ENCODE measurements at places on chromosomes 1 and 21.
A peak's percentile ranks its signal among the peaks of the same experiment; 100 is the strongest.

DNA sequence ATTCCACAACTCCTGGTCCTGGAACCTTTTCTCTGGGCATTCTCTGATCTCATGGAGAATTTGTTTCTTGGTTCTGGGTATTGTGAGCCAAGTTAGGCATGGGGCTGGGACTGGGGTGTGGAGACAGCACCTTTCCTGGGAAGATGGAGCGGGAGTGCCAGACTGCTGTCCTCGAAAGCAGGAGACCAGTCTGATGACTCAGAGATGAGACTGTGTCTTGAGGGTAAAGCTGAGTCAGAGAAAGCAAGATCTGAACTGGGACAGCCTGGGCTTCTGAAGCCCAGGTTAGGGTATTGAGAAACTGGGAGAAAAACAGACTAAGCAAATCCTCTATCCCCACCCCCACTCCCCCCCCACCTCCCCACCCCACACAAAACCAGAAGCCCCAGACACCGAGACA is 2.2 kb upstream of the KANK4 start:
- no peak overlapping the region for H3K4me3 ChIP-seq
- peaks cover 56% of the 10 kb centered on the region for H3K27me3 ChIP-seq
- DNase-seq = no peak
- peaks cover 3% of the 10 kb centered on the region for H3K4me1 ChIP-seq
- H3K36me3 ChIP-seq = no peaks in the 10 kb centered on the region
- no peak overlapping the region for H3K27ac ChIP-seq

- peaks cover 8% of the 10 kb centered on the region for H3K36me3 ChIP-seq
- DNase-seq = no peak
- no peaks in the 10 kb centered on the region for H3K27me3 ChIP-seq
- H3K27ac ChIP-seq = no peak overlapping the region
- no peak overlapping the region for H3K4me3 ChIP-seq
Measured at GRCh38 chr1:156293895-156294294, 1.6 kb downstream of the GLMP start.

DNA sequence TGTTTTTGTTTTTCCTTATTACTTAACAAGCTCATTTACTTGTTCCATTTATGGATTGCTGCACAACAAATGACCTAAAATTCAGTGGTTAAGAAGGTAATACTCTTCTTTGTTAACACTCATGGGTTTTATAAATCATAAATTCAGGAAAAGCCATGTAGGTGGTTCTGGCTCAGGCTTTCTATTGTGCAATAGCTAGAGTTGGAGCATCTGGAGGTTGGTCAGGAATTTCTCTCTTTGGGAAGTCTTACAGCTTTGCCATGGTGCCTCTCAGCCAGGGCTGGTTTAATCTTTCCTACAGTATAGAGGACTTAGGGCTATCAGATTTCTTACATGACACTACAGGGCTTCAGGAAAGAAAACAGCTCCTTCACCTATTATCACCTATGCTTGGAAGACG is 1677.1 kb downstream of the KCNT2 start:
- H3K36me3 ChIP-seq = no peaks in the 10 kb centered on the region
- H3K4me3 ChIP-seq = no peak overlapping the region
- H3K4me1 ChIP-seq = no peaks in the 10 kb centered on the region
- DNase-seq = no peak
- no peaks in the 10 kb centered on the region for H3K27me3 ChIP-seq
- H3K27ac ChIP-seq = no peak overlapping the region

GRCh38 chr1:114235960-114236359 is 82.3 kb upstream of the SYT6 start:
- no peak overlapping the region for H3K4me3 ChIP-seq
- no peak for DNase-seq
- H3K27me3 ChIP-seq = peaks cover 17% of the 10 kb centered on the region

DNA sequence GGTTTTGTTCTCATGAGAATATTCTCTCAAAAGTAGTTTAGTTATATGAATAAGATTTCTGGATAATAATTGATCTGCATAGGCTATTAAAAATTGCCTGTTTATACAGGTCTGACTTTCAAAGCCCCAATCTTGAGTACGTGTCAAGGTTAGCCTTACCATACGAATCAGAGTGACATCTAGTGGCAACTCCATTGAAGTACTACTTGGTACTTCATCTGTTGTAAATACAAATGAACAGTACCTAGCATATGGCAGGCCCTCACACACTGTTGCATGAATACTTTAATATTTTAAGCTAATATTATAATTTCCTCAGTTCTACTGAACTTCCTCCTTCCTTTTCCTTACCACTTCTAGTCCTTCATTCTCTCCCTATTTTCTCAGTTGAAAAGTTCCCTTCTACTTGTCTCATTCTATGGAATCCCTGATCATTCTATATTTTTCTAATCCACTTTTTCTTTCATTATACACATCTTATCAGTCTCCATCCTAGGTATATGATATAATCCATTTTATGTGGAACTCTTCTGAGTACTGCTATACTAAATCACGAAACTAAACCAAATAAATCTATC is 101.2 kb downstream of the AKT3 start:
- no peak for DNase-seq
- H3K4me1 ChIP-seq = peaks cover 2% of the 10 kb centered on the region
- no peak overlapping the region for H3K4me3 ChIP-seq
- no peaks in the 10 kb centered on the region for H3K27me3 ChIP-seq

DNA sequence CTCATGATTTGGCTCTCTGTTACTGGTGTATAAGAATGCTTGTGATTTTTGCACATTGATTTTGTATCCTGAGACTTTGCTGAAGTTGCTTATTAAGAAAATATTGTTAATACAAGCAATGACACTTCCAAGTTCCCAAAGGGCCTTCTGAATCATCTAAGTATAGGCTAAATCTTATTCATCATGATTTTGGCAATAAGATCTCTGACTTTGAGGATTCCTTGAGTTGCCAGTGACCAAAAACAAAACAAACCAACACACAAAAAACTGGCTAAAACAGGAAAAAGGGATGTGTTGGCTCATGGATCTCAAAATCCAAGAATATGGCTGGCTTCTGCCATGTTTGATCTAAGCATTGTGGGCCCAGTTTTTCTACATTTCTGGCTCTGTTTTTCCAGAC is 163.4 kb downstream of the HHIPL2 start:
- H3K4me1 ChIP-seq = no peaks in the 10 kb centered on the region
- H3K36me3 ChIP-seq = no peaks in the 10 kb centered on the region
- no peak overlapping the region for H3K27ac ChIP-seq
- H3K27me3 ChIP-seq = no peaks in the 10 kb centered on the region

DNA sequence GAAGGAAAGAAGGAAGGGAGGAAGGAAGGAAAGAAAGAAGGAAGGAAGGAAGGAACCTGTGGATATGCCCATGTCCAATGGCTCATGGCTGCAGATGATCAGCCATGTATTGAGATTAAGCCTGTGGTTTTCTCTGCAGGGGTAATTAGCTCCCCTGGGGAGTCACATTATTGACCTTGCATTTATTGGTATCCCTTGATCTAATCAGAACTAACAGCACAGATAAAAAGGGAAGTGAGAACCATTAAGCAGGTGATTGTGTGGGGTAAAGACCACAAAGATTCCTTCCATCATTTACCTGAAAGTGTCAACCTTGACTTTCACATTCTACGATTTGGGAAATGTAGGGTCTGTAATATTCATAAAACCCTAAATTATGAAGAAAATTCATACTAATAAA is 390.7 kb downstream of the BRINP2 start:
- H3K27ac ChIP-seq = no peak overlapping the region
- H3K4me3 ChIP-seq = no peak overlapping the region
- no peaks in the 10 kb centered on the region for H3K36me3 ChIP-seq
- H3K4me1 ChIP-seq = no peaks in the 10 kb centered on the region
- no peaks in the 10 kb centered on the region for H3K27me3 ChIP-seq

- H3K27me3 ChIP-seq = no peaks in the 10 kb centered on the region
- H3K27ac ChIP-seq = peak overlapping the region; percentile 90
- H3K4me1 ChIP-seq = peaks cover 36% of the 10 kb centered on the region
- no peak for DNase-seq
Measured at GRCh38 chr1:228081144-228081543, 1.4 kb upstream of the ARF1 start.

- H3K27ac ChIP-seq = no peak overlapping the region
- H3K4me3 ChIP-seq = no peak overlapping the region
- no peaks in the 10 kb centered on the region for H3K36me3 ChIP-seq
- peaks cover 24% of the 10 kb centered on the region for H3K27me3 ChIP-seq
- DNase-seq = no peak
Measured at GRCh38 chr1:228047183-228047466, 35.4 kb upstream of the ARF1 start.

- no peak overlapping the region for H3K4me3 ChIP-seq
- no peaks in the 10 kb centered on the region for H3K4me1 ChIP-seq
Measured at GRCh38 chr1:24236789-24237371, 49.8 kb upstream of the IFNLR1 start.

GRCh38 chr1:87119541-87120140 is 205.2 kb downstream of the HS2ST1 start:
- H3K36me3 ChIP-seq = no peaks in the 10 kb centered on the region
- no peak overlapping the region for H3K4me3 ChIP-seq
- no peaks in the 10 kb centered on the region for H3K4me1 ChIP-seq
- no peak for DNase-seq
- H3K27me3 ChIP-seq = peaks cover 7% of the 10 kb centered on the region

DNA sequence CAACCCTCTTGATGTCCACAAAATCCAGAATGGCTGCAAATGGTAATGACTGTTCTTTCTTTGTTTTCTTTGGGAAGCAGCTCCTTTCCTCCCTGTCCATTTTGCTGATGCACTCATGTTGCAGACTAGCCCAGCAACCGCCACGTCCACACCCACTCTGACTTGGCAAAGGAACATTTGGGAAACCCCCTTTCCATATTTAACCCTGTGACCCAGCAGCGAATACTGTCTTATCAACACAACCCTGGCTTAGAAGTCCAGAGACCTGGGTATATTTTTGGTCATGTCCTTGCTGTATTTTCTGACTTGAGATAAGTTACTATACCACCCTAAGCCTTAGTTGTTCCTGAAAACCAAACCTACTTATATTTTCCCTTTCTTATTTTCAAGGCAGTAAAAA is 18.1 kb upstream of the SHE start:
- no peak for DNase-seq
- peaks cover 59% of the 10 kb centered on the region for H3K27me3 ChIP-seq
- H3K4me3 ChIP-seq = no peak overlapping the region
- no peaks in the 10 kb centered on the region for H3K4me1 ChIP-seq
- H3K27ac ChIP-seq = no peak overlapping the region

DNA sequence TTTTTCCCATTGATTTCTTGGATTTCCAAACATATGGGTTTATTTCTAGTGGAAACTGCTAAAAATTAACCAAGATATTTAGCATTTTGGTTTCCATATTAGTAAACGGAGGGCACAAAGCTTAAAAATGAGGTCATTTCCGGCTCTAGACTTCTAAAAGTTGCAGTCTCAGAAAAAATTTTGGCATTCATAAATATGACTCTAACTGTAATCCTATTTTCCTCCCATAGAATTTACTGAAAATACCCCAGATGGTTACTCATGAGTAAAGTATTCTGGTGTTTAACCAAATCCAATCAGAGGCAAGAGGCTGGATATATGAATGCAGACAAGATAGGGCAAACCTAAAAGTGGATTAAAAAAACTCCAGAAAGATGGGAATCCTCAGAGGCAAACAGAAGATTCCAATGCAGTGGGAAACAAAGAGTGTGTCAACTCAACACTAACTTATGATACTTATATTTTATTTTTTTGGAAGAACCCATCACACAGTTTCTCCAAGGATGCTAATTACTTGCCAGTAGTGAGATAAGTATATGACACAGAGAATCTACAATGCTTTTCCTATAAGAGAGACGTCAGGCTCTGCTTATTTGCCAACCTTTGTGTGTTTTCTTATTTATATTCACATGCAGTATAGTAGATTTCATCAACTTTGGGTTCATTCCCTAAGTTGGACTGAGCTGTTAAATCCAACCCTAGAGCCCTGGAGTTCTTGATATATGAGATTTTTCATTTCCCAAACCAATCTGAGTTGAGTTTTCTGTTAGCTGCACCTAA is 90.1 kb upstream of the BCL10 start:
- H3K4me1 ChIP-seq = no peaks in the 10 kb centered on the region
- no peak for DNase-seq
- H3K27ac ChIP-seq = no peak overlapping the region
- no peaks in the 10 kb centered on the region for H3K36me3 ChIP-seq

- H3K36me3 ChIP-seq = no peaks in the 10 kb centered on the region
- no peak for DNase-seq
- H3K4me1 ChIP-seq = no peaks in the 10 kb centered on the region
- no peak overlapping the region for H3K4me3 ChIP-seq
Measured at GRCh38 chr1:178066908-178067614, 26.8 kb upstream of the RASAL2 start.

DNA sequence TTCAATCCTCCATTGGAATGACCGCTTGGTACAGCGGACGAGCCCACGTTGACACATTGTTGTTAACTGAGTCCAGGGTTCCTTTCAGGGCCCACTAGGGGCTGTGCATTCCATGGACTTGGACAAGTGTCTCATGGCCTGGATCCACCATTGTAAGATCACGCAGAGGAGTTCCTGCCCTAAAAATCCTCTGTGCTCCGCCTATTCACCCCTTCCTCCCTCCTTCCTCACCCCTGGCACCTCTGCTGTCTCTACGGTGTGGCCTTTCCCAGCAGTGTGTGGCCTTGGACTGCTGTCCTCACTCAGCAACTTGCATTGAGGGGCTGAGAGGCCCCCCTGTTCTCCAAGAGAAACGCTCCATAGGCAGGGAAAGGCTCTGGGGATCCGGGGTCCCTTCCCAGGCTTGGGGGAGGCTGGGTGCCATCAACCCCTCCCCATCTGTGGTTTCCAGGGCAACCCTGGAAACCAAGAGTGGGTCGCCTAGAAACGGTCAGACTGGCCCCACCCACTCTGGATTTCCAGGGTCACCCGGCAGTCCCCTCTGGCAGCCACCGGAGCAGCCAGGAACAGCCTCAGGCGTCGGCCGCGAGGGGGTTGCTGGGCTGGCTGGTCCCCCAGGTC is 50.9 kb downstream of the MEGF6 start:
- no peaks in the 10 kb centered on the region for H3K27me3 ChIP-seq
- no peaks in the 10 kb centered on the region for H3K36me3 ChIP-seq
- H3K4me1 ChIP-seq = no peaks in the 10 kb centered on the region
- no peak for DNase-seq
- H3K4me3 ChIP-seq = no peak overlapping the region
- no peak overlapping the region for H3K27ac ChIP-seq

DNA sequence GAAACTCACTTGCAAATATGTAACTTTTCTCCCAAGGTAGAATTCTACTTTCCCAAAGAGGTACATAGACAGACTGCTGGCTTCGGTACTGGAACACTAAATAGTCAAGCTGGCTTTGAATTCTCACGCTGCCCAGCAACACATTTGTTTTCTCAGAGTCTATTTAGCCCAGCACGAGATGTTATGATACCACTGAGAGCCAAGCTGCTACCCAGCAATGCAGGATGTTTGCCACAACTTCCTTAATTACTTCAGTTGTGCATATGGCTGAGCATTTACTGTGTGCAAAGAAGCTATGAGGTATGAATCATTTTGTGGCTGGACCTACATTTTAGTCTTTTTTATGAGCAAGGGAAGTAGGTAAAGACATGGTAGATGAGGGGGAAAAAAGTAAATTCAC is 793.2 kb downstream of the PLA2G4A start:
- no peak overlapping the region for H3K27ac ChIP-seq
- H3K27me3 ChIP-seq = no peaks in the 10 kb centered on the region
- H3K36me3 ChIP-seq = no peaks in the 10 kb centered on the region
- H3K4me3 ChIP-seq = no peak overlapping the region
- no peaks in the 10 kb centered on the region for H3K4me1 ChIP-seq
